ENCODE measurements at places on chromosomes 1 and 21.

- DNase-seq = no peak
Measured at GRCh38 chr1:85836736-85837135, 128.5 kb upstream of the ZNHIT6 start.

GRCh38 chr1:229884765-229885164 lies 182.3 kb upstream of the GALNT2 start:
- DNase-seq = no peak

GRCh38 chr1:12643785-12644184 lies at the start of gene AADACL4:
TSS of gene AADACL4 (plus strand) at chr1:12644085. CDS start at chr1:12644547, 462 bp downstream.
- no peak for DNase-seq

DNA sequence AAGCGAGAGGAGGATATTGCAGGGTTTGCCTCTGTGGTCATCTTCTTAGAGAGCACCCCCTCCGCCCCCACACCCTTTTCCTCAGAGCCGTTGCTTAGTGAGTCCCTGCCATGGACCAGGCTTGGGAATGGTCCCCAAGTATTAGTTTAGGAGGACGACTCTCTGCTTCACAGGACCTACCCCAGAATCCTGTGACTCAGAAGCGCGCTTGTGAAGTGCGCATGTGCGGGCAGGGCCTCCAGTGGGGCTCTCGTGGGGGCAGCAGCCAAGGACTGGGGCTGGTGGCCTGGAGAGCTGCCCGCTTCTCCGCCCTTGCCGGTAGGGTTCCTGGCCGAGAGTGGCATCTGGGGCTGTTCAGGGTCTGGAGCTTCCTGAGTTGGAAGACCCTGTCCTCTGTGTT lies 37.3 kb upstream of the HMGN1 start:
- DNase-seq = peak; percentile 5

- no peak for DNase-seq
Measured at GRCh38 chr1:1287288-1288110, 7.3 kb downstream of the SCNN1D start.

DNA sequence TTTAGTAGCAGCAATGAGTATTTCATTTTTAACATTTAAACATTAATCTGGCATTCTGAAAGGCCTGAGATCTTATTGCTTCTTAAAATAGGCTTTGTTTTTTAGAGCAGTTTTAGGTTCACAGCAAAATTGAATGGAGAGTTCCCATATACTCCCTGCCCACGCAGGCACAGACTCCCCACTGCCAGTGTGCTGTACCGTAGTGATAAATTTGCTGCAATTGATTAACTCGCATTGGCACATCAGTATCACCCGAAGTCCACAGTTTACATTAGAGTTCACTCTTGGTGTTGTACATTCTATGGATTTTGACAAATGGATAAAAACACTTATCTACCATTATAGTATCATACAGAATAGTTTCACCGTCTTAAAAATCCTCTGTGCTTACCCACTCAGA lies 71.8 kb upstream of the ERRFI1 start:
- DNase-seq = no peak

DNA sequence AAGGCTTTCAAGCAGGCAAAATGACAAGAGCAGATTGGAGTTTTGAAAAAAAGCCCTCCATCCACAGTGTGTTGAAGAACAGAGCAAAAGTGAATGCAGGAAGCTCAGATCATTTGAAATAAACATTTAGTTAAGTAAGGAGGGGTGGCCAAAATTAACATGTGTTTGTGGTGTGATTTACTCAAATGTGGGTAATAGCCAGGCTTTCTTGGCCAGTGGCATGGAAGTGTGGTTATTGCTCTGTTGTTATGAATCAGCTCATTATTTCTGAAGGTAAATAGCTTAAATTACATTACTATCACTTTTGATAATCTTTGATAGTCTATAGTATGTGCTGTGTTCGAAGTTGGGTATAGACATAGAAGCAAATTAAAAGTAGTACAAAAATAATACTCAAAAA lies 485.9 kb downstream of the LMO4 start:
- DNase-seq = no peak

DNA sequence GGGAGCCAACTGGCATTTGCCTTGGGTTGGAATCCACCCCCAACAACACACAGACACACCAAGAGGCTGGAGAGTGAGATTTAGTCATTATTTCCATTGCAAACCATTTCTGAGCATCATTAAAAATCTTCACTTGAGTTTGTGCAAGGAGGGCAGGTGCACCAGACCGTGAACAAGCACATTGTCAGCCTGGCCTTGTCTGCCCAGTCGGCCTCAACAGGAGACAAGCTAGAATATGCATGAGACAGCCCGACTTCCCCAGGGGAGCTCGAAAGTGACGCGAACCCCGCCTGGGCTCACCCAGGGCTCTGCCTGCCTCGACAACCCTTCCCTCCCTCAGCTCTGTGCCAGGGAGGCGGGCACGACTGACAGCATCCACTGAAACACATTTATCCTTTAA lies 15.4 kb upstream of the GUCA2B start:
- no peak for DNase-seq

DNA sequence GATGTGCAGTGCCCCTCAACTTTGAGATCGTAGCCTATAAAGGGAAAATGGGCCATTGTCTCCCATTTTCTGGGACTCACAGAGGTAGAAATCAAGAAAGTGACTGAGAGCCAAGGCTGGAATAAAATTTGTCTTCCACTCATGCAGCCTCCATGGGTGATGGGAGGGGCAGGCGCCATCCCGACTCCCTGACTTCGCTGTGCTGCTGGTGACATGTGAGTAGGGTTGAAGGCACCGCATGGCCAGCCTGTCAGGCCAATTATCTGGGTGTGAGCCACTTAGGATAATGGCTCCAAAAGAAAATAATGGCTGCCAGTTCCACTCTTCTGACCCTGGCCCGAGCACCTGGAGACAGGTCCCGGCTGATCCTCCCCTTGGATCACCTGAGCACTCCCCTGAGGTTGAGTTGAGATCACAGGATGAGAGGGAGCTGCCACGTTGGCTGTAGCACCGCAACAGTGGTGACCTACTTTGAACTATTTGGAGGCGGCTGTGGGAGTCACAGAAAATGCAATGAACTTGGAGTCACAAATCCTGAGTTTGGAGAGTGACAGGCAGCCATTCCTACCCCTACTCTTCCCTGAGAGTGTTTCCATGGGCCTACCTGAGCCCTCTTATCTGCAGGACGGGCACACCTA lies 26.3 kb downstream of the CAPN9 start:
- no peak for DNase-seq

DNA sequence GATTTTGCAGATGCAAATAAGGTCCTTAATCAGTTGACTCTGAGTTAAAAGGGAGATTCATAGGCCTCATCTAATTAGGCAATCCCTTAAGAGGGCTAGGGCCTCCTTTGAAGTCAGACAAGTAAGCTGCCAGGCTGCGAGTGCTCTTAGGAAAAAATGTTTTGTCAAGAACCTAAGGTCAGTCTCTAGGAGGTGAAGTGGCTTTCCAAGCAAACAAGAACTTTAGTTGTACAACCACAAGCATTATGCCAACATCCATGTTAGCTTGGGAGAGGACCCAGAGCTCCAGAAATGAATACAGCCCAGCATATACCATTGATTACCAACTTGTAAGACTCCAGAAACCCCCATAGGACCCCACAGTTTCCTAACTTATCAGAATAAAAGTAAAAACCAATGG lies 1366.2 kb downstream of the PLA2G4A start:
- DNase-seq = no peak

GRCh38 chr1:21568006-21568746 lies 59.0 kb downstream of the ALPL start:
- DNase-seq = no peak

GRCh38 chr1:172895050-172895460 lies 155.7 kb downstream of the TNFSF18 start:
- DNase-seq = peak; percentile 67

DNA sequence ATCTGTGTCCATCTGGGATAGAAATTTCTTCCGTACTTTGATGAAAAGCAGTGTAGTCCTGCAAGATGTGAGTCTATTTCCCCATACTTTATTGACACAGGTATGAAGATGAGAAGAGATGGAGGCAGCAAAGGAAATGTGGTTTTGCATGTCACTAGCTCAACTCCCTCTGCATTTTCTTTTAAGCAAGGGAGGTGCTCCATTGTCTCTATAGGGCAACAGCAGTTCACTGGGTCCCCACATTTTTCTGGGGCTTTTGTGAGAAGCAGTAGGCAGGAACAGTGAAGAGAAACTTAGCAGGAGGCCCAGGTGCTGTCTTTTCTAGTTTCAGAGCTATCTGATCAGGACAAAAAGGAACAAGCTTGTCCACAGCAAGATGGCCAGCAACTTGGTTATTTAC lies 37.1 kb downstream of the C21orf91 start:
- DNase-seq = no peak

GRCh38 chr1:18926315-18927081 lies 24.1 kb upstream of the ALDH4A1 start:
- peak; percentile 90 for DNase-seq

DNA sequence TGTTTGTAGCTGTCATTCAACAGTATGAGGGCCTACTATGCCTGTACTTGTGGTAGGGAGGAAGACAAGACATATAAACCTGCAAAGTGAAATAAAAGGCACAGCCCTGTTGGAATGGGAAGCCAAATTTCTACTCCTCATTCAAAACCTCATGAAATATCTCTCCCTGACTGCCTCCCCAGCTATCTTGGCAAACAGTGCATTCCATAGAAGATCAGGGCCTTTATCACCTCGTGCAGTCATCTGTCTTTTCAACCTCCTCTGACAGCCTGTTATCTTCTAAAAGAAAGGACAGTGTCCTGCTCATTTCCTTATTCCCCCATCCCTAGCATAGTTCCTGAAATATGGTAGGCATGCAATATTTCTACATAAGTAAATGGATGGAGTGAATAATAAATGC lies 71.0 kb downstream of the SH3GLB1 start:
- no peak for DNase-seq

GRCh38 chr1:109543283-109543987 lies 3.8 kb downstream of the GPR61 start:
- DNase-seq = no peak

DNA sequence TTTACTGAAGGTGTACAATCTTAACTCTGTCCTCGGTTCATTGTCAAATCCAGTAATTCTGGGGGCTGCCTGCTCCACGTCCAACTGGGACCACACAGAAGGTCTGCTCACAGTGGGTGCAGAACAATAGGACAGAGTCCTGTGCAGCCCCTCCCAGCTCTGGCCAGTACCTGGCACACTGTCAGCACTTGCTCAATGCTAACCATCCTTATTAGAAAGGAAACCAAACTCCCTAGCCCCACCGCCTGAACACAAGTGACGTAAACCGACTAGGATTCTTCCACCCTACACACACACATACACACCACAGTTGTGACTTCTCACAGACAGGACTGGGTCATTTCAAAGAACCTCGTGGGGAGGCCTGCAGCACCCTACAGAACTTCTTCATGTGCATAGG lies 5.2 kb downstream of the BCAR3 start:
- no peak for DNase-seq

DNA sequence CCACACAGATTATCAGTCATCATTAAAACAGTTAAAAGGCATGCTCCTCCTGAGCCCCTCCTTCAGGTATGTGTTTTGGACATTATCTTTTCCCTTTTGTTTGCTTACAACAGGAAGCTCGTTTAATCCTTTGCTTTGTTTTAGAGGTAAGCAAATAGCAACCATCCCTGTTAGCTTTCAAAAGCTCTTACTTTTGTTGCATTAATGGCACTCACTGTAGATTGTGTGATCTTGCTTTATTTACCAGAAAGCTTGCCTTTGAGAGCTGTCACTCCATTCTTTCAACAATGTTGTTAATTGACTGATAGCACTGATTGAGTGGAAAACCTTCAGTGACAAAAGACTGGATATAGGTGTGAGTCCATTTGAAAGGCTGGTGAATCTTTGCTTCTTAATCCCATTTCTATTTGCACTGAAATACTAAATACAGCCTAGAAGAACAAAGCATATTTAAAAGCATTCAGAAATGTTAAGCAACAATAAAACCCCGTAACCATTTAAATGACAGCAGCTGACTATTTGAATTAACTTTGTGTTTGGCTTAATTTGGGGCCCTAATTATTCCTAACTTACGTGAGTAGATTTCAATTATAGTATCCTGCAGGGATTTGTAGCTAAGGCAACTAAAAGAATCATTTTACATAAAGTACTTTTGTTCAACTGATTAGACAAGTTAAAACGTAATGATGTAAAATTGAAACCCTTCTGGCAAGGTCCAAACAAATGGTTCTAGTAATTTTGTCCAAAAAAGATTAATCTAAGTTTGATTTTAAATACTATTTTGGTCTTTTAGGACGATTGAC lies 48.3 kb downstream of the ADGRL2 start:
- DNase-seq = no peak

- no peak for DNase-seq
Measured at GRCh38 chr1:47824716-47825115, 172.5 kb downstream of the TRABD2B start.

DNA sequence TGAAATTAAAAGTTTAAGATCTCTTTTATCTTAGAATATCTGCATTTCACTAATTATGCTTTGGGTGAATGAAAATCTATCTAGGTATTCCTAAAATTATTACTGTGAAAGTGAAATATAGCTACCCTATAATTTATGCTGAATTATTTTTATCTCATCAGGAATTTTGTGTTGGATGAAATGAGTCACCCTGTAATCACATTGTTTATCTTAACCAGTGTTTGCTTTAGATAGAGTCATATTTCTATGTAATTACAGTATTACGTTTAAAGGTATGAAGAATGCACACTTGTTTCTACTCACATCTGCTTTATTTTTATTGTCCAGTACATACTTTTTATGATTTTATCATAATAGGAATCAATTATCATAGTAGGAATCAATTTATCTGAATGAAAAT lies 249.2 kb downstream of the NCAM2 start:
- DNase-seq = no peak

GRCh38 chr1:153561466-153561985 lies 4.1 kb downstream of the S100A2 start:
- DNase-seq = no peak

- DNase-seq = no peak
Measured at GRCh38 chr21:25929856-25930520, 195.2 kb downstream of the GABPA start.

GRCh38 chr1:228215663-228216116 lies 7.8 kb downstream of the OBSCN start:
- no peak for DNase-seq

- no peak for DNase-seq
Measured at GRCh38 chr21:43278766-43279577, 110.2 kb downstream of the CRYAA start.

DNA sequence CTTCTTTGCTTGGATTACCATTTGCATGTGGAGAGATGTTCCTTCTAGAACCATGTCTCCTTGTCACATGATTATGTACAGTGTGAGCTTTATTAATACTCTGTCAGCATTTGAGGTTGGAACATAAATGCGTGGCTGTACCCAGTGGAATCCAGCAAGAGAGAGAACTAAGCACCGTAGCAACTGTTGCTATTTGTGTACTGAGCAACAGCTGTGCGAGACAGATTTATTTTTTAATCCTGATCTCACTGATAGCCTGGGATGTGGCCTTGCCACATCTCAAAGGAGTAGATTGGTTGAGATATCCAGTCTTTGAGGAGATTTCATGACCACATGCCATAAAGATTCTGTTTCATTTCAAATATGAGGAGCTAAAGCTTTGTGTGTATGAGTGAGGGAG lies 43.4 kb downstream of the KIF1B start:
- DNase-seq = no peak

- no peak for DNase-seq
Measured at GRCh38 chr1:15579683-15580047, 5.2 kb downstream of the AGMAT start.

- DNase-seq = no peak
Measured at GRCh38 chr1:234529095-234529949, 50.3 kb upstream of the TARBP1 start.

GRCh38 chr1:200452850-200453552 lies 43.2 kb upstream of the ZNF281 start:
- no peak for DNase-seq

GRCh38 chr1:203098914-203099520 lies 13.2 kb upstream of the MYOG start:
- DNase-seq = no peak
